ENCODE measurements at places on chromosomes 7 and 10. TPM values are rescaled to one million over a fixed set of nuclear protein-coding genes. Genes with fewer than 3 reads are reported as not detected.
A peak's percentile ranks its signal among the peaks of the same experiment; 100 is the strongest.

DNA sequence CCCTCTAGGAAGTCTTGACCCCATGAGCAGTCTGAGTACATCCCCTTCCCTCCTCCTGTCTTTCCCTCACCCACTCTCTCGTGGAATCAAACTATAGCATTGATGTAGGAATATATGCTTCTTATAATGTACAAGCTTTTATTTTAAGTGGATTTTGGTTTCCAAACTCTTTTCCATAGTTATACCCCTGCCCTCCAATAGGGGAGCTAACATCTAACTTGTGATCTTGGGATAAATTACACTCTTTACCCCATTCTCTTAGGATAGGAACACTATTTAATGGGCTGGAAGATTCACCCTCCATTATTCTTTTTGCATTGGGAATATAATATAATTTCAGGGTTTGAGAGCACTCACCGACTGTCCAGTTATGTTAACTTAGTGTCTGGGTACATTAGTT lies 465.9 kb downstream of the GATA3 start:
- no peak for ATAC-seq

- peak; percentile 80 for ATAC-seq
These were observed 1.4 kb upstream of the AKR1B15 start for GRCh38 chr7:134547397-134548054.

DNA sequence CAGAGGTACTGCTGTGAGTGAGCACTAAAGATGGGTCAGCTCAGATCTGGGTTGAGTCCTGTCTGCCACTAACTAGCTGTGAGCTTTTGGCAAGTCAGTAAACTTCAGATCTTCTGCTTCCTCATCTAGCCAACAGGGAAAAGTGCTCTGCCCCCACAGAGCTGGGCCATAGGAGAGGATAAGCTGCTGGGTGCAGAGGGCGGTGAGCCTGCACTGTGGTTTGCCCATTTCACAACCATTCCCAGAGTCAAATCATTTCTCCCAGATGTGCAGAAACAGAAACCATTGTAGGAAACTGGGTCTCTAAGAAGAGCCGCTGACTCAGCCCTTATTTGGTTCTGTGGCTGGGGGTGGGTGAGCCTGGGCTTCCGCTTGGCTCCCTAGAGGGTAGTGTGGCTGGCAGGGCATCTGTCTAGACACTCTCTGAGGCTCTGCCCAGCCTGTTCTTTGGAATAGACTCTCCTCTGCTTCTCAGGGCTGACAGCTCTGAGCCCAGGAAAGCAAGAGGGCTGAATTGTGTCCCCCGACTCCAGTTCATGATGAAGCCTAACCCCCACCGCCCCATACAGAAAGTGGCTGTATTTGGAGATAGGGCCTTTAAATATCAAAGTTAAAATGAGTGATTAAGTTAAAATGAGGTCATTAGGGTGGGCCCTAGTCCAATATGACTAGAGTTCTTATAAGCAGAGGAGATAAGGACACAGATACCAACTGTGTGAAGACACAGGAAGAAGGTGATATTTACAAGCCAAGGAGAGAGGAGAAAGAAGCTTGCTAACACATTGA lies 29.5 kb upstream of the ARHGAP22 start:
- ATAC-seq, result peak; percentile 63

- no peak for ATAC-seq
These were observed 469.7 kb upstream of the COBL start for GRCh38 chr7:51786284-51786683.

DNA sequence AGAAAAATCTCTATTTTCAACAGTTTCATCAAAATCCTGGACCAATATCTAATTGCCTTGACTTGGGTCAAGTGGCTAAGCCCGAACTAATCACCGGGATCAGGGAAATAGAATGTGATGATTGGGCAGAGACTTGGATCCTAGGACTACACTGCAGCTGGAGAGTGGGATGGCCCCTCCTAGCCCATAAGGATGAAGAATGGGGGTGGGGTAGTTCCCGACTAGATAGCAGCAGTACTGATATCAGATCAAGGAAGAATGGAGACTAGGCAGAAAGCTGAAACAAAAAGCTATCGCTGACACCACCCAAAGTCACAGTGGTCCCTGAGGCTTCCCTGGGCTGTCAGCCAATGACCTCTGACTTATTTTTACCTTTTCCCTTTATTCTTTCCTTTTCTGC lies 160.4 kb upstream of the PHYHIPL start:
- no peak for ATAC-seq

DNA sequence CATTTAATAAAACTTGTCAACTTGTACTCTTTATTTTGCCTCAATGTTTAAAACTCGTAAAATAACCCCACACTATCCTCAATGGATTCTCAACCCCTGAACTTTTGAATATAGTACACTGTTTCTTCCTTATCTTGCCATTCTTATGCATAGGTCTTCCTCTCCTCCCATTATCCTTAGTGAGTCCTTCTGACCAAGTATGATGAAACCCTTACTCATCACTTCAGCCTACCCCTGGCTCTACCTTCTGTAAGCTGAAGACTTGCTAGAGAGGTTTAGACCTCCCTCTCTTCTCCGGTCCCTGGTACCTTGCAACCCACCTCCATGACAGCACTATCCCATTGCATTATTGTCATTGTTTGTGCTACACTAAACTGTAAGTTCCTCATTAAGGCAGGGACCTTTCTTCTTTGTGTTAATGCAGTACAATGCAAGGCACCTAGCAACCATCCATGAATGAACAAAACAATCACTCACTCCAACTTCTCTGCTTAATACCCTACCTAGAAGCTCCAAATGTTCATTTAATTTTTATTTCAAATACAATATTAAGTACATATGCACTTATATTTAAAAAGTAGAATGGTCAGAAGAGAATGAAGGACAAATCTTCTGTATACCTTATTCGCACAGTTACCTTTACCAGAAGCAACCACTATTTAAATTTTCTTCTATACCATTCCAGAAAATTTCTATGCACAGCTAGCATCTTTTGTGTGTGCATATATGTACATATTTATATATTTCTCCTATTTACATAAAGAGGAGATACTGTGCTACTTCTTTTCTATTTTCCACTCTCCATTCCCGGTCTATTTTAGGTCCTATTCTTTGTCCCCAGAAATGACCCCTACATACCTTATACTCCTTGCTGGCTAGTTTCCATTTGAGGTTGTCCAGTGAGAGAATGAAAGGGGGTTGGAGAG lies 77.5 kb downstream of the SLC16A9 start:
- ATAC-seq, result no peak

DNA sequence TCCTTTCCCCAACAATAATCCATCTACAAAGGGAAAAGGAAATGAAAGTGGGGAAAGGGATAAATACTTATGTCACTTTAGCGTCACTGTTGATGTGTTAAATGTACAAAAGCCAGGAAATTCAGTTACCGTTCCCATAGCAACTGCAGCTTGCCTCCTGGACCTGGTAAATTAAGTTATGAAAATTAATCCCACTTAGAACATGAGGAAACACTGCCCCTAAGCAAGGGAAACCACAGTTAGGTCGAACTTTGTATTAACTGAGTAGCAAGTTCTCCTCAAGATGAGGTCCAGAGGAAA lies 338.2 kb upstream of the AOAH start:
- no peak for ATAC-seq

- no peak for ATAC-seq
These were observed 1305.3 kb upstream of the CELF2 start for GRCh38 chr10:9712393-9712792.

DNA sequence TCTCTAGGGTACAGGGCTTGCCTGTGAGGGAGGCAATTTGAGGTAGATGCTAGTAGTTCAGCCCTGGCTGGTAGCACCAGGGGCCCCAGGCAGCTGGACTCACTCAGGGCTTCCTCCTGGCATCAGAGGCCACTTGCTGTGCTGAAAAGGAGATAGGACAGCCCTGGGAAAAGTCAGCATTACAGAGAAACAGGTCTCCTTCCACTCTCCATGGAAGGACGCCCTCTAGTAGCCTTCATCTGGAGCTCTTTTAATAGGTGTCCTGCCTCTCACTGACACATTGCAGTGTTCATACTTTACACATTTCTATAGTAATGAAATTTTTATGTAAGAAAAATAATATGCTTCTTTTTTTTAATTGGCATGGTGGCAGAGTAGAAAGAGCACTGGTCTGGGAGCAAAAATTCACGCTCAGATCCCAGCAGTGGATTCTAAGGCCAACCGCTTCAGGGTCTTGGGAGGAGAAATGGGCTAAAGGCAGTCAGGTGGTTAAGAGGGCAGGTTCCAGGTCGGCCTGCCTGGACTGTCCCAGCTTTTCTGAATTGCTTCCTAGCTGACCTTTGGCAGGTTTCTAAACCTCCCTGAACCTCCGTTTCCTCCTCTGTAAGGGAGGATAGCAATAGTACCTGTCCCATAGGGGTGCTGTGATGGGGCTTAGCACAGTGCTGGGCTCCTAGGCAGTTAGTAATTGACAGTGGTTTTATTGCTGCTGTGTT lies 35.8 kb downstream of the AIFM2 start:
- ATAC-seq, result no peak

DNA sequence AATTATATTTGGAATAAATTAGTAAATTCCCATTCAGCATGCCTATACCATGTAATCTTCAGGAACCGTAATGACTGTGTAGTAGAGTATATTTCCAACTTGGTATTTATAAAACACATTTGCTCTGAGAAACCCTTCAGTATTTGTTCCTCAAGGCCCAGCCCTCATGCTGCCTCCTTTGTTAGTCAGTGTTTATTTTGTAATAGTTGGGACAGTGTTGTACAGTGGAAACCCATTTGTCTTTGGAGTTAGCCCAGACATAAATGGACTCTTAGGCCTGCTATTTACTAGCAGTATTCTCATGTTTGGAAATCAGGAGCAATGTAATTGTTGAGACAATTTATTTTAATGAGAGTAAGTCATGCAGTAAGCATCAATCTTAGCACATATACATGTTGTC lies 686.9 kb downstream of the AUTS2 start:
- ATAC-seq, result no peak

DNA sequence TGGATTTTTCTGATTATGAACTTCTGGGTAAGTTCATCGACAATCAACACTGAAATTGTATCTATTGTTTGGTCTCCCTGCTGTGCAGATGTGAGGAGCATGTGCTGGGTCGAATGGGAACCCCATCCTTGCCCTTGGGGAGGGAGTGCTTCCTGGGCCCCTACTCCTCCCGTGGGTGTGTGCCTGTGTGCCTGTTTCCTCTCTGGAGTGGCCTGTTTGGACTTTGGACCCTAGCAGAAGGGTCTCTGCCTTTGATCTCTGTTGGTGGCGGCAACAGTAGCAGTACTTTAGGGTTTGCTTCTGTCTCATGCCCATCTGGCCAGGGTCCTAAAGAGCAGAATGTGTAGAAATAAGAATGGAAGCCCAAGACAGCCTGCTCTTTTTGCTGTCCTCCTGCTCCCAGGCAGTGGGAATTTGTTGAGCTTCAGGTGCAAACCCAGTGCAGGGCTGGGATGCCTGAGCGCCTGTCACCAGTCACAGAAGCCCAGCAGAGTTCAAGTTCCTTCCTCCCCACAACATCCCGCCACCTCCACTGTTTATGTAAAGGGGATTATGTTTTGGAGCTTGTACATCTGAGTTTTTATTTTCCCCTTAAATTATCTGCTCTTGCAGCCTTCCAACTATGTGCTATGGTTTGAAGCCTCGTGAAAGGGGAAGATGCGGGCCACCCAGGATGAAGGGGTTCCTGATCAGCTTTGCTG lies 1.5 kb upstream of the TACR2 start:
- ATAC-seq, result no peak

GRCh38 chr10:63976538-63976937 lies 455.3 kb downstream of the REEP3 start:
- peak; percentile 59 for ATAC-seq

DNA sequence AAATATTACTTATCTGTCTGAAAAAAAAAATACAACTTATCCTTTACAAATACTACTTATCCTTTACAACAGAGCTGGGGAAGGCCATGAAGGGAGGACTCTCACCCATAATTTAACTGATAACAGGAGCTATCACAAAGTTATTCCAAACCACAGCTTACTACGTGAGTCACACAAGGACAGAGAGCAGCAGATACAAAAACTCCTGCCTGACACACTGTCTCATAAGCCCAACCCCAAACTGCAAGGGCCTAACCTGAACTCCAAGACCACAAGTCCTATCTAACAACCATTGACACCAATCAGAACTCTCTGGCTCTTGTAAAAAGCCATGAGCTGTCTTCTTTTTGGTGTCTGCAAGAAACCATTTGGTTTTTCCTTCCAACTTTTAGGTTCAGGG lies 28.5 kb upstream of the CXCL12 start:
- ATAC-seq, result no peak

GRCh38 chr10:132132421-132132841 lies 54.3 kb upstream of the DPYSL4 start:
- no peak for ATAC-seq

DNA sequence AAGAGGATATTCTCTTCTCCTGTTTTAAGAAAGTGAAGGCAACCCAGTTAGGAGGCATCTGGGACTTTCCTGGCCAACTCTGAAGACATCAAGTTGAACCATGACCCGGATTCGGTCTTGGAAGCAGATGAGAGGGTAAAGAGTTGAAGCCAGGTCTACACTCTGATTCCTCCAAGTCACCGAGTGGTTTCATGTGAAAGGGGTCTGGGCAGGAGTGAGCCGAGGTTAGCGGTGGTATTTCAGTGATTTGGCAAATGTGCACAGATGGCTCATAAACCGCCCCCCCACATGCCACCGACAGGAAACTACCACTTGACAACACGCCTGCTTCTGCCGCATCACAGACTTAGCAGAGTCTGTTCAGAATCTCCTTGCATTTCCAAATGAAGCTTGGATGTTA lies 11.4 kb upstream of the REPIN1 start:
- no peak for ATAC-seq

DNA sequence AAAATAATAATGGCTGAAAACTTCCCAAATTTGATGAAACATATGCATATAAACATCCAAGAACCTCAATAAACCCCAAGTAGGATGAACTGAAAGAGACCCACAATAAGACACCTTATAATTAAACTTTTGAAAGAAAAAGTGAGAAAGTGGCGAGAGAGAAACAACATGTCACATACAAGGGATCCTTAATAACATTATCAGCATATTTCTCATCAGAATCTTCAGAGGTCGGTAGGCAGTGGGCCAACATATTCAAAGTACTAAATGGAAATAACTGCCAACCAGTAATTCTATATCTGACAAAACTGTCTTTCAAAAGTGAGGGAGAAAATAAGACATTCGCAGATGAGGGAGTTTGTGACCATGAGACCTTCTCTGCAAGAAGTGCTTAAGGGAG lies 16.6 kb upstream of the CCDC6 start:
- ATAC-seq, result no peak

DNA sequence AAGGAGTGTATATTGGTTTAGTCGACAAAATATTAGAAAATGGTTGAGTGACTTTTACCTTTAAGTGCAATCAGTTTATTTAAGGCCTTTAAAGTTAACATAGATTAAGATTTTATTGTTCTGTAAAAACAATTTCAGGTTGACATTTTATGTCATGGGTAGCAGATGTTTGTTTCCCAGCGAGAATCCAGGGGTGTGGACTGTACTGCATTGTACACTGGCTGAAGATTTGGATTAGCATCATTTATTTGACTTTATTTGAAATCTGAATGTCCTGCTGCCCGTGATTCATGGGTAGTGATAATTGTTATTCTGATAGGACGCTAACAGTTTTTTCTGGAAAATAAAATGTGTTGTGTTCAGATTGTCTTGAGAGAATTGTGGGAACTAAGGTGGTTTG lies 39.3 kb downstream of the RBM33 start:
- ATAC-seq, result no peak

The EPHB4 gene
- total RNA-seq, result 30.3 TPM

The GSAP gene
- total RNA-seq, result 9.8 TPM

The FBXL15 gene
- total RNA-seq, result 9.4 TPM

The HIPK2 gene
- total RNA-seq, result 39.5 TPM

The WDFY4 gene
- total RNA-seq, result 1.6 TPM

The GPR85 gene
- 0.32 TPM for total RNA-seq
